Foreskin fibroblast (primary cell): ENCODE measurements at places on chromosomes 11 and 22.

DNA sequence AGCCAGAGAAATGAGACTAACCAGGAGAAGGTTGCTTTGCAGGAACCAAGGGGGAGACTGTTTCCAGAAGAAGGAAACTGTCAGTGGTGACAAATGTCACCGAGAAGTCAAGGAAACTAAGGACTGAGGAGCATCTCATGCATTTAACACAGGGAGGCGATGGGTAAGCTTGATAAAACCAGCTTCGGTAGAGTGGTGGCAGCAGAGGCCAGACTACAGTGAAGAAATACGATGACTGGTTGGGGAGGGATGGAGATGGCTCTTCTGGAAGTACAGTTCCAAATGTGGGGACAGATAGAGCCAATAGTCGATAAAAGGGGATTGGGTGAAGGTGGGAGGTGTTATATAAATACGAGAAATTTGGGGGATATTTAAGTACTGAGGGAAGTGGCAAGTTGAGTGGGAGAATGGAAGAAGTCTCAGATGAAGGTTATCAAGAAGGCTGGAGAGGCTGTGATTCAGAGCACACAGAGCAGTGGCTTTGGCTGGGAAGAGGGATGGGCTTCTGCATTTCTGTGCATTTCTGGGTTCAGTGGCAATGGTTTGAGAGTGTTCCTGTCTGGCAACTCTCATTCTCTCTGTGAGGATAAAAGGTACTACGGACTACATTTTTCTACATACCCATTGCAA, 29.2 kb downstream of the SC5D start:
- DNase-seq, result peak; percentile 48

DNA sequence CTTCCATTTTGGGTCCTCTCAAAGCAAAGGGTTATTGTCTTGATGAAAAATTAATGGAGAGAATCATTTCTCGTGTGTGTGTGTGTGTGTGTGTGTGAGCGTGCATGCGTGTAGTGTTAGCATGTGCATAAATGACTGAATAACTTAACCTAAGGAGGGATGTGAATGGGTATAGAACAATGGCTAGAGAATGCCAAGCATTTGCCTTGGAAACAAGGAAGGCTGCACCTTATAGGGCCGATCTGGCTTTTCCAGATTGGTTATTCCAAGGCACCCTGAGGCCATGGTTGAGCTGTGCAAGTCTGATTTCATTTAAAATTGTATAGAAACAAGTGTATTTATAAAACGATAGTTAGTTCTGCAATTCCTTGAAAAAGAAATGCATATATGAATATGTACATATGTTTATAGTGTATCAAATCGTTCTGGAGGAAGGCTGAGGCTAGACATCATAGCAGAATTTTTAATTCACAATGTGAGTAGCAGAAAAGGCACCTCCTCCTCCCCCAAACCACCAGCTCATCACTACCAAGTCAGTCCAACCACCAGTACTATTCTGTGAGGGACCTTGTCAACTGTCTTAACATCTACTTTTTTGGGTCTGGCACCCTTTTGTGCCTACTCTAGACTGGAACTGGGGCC, 322.7 kb upstream of the ISX start:
- DNase-seq, result no peak

GRCh38 chr22:19765477-19766239, 5.1 kb downstream of the TBX1 start:
- DNase-seq, result peak; percentile 44

DNA sequence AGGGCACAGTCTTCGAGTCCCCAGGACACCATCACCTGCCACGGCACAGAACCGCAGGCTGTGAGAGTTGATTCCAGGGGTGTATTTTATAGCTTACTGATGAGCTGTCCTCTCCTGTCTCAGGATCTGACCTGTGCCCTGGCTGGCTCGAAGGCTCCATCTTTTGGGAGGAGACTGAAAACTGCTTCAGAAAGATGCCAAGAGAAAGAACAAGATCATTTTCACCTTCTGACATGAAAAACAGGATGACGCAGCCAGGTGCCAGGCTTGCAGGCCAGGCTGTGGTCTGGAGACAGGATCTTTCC, 2.2 kb downstream of the MRGPRD start:
- DNase-seq, result no peak
